ENCODE measurements at places on chromosomes 6 and 20.

DNA sequence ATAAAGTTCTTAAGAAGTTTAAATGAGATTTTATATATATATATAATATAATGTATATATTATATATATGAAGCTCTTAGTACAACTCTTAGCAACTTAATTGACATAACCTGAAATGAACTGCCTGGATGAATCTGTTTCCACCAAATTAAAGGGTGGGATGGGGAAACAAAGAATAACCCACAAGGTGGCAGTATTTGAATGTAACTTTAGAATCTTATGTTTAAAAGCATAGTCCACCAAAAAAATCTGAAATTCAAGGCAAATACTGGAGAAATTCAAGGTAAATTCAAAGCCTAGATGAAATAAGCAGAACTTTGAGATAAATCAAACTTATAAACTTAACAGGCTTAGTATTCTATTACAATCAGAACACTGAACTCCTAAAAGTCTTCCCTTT, 4.4 kb upstream of the IBTK start:
- no peak for DNase-seq

DNA sequence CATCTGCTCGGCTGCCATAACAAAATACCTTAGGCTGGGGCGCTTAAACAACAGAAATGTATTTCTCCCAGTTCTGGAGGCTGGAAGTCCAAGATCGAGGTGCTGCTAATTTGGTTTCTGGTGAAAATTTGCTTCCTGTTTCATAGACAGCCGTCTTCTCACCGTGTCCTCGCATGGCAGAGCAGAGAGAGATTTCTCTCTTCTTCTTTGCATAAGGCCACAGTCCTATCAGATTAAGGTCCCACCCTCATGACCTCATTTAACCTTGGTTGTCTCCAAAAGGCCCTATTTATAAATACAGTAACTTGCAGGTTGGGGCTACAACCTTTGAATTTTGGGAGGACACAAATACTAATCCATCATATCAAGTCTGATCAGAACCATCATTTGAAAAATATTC, 544.3 kb downstream of the KIF16B start:
- DNase-seq: no peak

DNA sequence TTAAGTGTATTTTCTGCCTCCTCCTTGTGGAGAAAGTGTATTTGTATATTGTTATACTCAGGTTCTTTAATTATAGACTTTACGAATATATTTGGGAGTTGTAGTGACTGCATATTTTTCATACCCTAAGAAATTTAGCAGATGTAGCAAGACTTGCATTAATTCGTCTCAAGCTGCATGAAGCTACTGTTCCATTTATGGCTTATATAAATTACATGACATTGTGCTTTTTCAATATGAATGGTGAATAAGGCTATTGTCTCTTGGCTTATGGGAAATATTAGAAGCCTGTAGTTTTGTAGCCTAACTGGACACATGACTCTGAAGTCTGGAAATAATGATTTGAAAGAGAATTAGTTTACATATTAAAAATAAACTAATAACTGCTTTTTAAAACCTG, 2.4 kb downstream of the ADGRG6 start:
- no peak for DNase-seq

DNA sequence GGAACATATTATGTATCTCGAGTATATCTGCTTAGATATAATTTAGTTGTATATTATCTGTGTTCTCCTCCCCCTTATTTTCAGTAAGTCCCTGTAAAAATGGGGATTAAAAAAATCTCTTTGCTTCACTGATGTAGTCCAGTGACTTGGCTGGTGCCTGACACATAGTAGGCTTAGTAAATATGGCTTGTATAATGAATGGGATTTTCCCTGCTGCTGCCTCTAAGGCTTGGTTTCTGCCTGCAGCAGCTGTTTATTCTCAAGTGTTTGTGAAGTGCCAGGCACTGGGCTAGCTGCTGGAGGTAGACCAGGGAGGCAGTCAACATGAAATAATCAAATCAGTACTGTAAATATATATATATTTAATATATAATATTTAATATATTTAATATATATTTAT, 1.6 kb upstream of the ZFP64 start:
- no peak for DNase-seq

GRCh38 chr6:157996918-157997702, 15.4 kb downstream of the SYNJ2 start:
- DNase-seq: no peak

GRCh38 chr20:43431134-43431519, 26.6 kb upstream of the SRSF6 start:
- DNase-seq: no peak

DNA sequence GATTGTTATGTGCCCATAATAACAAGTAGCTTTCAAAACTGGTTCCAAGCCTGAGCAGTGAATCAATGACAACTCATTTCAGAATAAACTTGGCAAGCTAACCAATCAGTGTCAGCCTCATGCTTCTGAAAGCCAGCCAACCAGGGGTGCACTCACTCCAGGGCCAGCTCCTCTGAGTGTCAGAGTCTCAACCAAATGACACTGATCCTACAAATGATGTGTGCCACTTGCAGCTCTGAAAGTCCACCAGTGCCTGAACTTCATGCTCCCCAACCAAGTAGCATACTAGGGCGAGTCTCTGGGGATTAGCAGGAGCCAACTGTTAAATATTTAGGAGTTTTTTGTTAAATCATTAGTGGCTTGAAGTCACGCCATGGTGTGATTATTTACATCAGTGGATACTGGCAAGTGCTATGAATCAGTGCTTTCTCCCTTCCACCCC, 4.5 kb downstream of the IYD start:
- DNase-seq: no peak

GRCh38 chr6:73032586-73032985, 192.7 kb downstream of the KHDC1L start:
- DNase-seq: no peak

DNA sequence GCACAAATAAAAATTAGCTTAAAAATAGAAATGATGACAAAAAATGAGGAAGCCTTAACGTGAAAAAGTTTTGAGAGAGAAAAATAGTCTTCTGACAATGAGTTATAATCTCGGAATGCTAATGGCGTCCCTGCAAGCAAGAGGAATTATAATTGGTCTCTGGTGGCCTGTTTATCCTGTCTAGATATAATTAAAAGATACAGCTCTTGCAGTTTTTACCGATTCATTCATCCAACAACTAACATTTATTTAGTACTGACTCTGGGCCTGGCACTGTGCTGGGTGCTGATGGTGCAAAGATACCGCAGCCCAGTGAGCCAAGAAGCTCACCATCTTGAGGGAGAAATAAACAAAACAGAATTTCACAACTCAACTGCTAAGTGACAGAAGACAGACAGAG, 31.6 kb upstream of the ANKRD60 start:
- no peak for DNase-seq
